Right renal pelvis (tissue), 4 donors: ENCODE measurements at places on chromosomes 7 and 10. TPM values are rescaled to one million over a fixed set of nuclear protein-coding genes. Genes with fewer than 3 reads are reported as not detected.

Gene PAPSS2
- 56.1 TPM for polyA plus RNA-seq

DNA sequence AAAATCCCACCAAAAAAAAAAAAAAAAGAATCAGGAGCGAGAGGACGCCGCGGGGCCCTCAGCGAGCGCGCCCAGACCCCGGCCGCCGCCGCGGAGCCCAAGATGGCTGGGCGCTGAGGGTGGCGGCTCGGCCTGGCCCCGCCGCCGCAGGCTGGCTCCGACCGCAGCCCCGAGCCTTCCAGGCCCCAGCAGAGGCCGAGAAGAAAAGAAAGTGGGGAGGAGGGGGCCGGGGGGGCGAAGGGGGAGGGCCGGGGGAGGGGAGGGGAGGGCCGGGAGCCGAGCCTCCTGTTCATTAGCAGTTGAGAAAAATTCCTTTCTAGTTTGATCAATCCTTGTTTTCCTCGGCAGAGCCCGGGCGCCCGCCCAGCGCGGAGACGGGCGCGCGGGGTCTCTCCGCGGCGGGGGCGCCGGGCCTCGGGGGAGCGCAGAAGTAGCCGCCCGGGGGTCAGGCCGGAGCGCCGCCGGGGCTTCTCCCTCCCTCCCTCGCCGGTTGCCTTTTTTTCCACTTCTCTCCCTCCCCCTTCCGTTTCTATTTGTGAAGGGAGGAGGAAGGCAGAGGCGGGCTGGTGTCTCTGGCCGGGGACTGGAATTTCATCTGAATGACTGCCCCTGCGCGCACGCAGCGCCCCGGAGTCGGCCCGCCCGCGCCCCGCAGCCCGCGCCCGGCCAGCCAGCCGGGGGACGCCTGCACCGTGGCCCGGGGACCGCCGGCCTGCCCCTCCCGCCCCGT lies 778 bp upstream of the TRIM8 start:
- no peak for DNase-seq

DNA sequence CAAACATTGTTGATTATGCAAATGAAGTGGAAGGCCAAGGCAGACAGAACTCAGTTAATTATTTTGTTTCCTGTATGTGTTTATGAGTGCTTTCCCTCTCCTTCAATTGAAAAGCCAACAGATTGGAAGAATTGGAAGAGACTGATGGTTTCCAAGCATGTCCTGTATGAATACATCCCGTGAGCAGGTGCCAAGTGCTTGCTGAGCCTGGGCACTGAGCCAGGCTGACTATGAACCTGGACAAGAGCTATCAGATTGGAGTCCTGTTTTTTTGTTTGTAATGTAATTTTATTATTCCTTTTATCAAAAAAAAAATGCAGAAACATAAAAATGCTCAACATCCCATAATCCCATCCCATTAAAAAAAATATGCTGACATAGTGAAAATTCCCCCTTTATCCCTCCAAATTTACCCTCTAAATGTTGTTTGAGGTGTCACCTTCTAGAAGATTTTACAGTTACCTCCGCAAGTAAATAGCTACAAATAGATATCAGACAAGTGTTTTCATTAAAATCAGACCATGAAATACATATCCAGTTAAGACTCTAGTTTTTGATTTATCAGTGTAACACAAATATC lies 449.5 kb downstream of the GRID1 start:
- DNase-seq: no peak

DNA sequence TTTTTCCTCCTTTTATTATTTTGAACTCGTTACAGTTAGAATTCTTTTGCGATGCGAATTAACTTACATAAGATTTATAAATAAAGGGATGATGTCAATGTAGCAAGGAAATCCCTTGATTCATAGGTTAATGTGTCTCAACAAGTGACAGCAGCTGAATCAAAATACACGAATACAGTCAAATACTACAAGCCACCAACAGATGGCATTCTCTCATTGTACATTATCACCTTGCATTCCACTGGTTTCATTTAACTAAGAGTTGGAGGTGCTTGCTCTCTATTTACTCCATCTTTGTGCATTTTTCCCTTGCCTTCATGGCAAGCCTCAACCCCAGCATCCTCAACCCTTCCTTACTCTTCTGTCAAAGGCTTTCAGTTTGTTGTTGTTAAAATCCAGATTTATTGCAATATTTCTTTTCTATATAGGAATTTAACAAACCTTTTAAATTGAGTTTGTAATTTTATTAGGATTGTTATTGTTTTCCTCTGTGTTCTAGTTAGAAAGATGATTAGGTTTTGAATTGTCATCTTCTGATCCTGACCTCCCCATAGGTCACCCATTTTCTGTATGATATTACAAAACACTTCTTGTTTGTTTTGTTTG lies 78.3 kb downstream of the SLC25A40 start:
- DNase-seq: peak; percentile 17

GRCh38 chr7:151132461-151133205 lies 34.9 kb downstream of the GBX1 start:
- no peak for DNase-seq
